ENCODE measurements at places on chromosomes 6 and 20.

GRCh38 chr6:167688123-167688522 is 138.6 kb upstream of the AFDN start:
- DNase-seq = no peak

DNA sequence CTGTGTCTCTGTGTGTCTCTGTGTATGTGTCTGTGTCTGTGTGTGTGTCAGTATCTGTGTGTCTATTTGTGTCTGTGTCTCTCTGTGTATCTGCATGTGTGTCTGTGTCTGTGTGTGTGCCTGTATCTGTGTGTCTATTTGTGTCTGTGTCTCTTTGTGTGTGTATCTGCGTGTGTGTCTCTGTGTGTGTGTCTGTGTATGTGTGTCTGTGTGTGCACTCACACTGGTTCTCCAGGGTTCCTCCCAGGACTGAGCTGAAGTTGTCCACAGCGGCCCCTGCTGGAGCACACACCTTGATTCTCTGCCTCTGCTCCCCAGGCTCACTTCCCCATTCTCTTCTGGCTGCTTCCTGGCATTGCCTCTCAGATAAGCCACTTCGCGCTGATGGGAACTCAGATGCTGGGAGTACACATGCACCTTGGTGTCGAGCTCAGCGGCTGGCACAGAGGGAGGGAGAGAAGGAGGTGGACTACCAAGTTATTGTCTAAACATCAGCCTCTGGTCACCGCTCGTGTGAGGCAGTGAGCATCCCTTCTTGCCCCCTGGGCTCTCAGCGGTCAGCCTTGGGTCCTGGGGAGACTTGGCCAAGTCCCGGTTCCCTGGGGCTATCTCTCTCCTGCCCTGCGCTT is 104.9 kb upstream of the NXT1 start:
- DNase-seq = no peak

DNA sequence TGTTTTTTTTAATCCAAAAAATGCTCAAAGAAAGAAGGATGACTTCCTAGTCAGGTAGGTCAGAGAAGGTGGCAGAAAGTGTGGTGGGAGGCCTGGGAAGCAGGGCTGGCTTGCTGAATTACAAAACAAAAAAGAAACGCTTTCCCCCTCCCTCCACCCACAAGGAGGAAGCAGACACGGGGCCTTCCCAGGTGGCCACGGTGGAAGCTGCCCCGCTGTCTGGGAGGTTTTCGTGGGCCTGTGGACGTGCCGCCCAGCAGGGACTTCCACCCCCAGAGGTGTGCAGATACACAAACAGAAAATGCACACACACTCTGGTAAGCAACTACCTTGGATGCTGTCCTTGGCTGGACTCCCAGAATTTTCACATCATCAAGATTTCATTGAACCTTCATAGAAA is 198.2 kb upstream of the CDH4 start:
- DNase-seq = no peak

DNA sequence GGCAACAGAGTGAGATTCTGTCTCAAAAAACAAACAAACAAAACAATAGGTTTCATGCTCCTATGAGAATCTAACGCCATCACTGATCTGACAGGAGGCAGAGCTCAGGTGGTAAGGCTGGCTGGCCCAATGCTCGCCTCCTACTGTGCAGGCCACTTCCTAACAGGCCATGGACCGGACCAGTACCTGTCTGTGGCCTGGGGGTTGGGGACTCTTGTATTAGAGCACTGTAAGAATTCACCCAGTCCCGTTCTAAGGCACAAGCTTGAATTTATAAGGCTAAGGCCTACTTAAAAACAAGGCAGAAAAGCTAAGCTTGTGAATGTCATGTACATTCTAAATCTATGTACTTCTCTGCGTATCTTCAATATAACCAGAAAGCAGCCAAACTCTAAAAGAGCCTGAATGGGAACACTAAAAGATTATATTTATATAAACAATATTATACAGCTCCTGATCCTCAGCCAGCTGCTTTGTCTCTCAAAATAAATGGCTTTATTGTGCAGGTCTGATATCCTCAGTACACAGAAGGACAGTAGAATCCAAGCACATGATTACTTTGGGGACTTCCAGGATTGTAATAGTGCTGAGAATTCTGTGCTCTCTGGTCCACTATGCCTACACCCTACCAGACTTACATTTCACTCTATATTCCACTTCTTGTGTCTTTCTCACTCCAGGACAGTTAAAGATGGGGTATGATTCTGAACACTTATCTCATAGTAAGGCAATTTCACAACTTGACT is 64.5 kb upstream of the DST start:
- no peak for DNase-seq

- no peak for DNase-seq
Measured at GRCh38 chr6:159002432-159003155, 2.6 kb upstream of the RSPH3 start.

- no peak for DNase-seq
Measured at GRCh38 chr6:30912746-30913520, 1.1 kb upstream of the VARS2 start.

GRCh38 chr20:63822276-63822696 is 8.8 kb downstream of the ZBTB46 start:
- no peak for DNase-seq

DNA sequence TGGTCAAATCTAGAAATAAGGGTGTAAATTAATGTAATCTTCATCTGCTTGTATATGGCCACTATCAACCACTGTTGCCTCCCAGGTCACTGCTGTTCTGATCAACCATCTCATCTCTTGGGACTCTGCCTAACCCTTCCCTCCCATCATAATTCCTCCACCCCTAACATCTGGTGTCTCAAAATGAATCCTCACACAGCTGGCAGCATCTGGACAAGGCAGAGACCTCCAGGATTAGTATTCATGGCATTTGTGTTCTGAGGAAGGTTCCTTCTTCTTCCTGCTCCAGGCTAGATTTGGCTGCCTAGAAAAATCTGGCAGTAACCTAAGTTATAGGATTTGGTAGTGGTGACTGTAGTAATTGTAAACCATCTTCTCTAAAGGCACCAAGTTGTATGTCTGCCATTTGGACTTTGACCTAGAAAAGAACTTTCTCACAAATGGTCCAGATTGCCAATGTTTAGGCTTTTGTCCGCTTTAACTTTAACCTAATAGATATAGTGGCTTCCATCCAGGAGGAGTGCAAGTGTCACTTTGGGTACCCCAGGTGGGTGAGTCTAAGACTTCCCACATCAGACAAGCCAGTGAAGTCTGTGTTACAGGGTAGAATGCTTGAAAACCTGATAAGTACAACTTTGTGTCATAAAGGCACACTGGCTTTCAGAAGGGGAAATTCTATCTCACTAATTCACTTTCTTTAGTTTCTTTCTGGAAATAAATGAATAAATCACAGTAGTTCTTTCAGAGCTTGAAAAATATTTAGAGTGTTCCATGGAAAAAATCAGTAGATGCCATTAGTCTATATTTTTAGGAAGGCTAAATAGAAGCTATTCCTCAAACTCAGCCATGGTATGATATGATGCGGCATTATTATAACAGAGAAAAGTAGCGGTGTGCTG is 3.0 kb upstream of the PHACTR2 start:
- no peak for DNase-seq

- peak; percentile 90 for DNase-seq
Measured at GRCh38 chr6:129490521-129491255, 219.3 kb downstream of the ARHGAP18 start.

GRCh38 chr6:143745166-143746133 is 67.7 kb downstream of the PHACTR2 start:
- DNase-seq = no peak

DNA sequence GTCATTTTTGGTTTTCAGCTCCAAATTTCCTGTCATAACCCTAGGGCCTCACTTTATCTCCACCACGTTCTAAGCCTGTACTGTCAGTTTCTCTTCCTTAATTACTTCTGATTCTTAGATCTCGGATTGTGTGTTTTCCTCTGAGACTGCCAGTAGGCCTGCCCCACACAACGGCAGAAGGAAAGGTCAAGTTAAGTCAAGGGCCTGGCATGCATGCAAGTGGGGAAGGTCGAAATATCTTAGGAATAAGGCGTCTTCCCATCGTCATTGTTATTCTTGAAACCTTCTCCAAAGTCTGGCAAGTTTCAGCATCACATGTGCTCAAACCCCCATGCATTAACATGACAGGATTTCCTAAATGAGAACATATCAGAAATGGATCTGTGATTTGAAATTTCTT is 203.5 kb upstream of the TSHZ2 start:
- no peak for DNase-seq

GRCh38 chr6:53702316-53702715 is 36.8 kb upstream of the KLHL31 start:
- DNase-seq = no peak

DNA sequence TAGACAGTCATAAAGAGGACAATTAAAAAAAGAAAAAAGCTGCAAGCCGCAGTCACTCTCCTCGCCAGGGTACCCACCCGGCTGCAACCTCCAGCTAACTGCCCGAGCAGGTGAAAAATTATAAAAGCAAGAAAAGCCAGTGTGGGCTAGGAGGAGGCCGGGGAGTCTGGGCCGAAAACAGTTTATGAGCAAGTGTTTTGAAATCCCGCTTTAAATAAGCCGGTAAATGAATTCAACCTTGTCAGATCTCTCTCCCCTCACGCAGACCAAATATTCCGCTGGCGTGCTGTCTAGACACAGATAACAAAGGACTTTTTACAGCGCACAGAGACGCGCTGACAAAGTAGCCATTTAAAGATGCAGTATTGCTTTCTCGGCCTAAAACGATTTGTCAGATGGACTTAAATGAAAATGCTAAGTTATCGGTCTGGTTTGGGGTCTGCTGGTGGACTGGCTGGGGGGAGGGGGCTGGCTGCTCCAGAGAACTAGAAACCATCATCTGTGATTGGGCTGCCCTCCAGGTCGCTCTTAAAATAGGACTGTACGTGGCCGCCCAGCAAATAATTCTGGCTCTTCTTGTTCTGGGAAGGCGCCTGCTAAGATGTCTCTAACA is 24.6 kb downstream of the PMEPA1 start:
- DNase-seq = no peak

Data from RWPE1 (cell line).